ENCODE measurements at places on chromosomes 4 and X.

DNA sequence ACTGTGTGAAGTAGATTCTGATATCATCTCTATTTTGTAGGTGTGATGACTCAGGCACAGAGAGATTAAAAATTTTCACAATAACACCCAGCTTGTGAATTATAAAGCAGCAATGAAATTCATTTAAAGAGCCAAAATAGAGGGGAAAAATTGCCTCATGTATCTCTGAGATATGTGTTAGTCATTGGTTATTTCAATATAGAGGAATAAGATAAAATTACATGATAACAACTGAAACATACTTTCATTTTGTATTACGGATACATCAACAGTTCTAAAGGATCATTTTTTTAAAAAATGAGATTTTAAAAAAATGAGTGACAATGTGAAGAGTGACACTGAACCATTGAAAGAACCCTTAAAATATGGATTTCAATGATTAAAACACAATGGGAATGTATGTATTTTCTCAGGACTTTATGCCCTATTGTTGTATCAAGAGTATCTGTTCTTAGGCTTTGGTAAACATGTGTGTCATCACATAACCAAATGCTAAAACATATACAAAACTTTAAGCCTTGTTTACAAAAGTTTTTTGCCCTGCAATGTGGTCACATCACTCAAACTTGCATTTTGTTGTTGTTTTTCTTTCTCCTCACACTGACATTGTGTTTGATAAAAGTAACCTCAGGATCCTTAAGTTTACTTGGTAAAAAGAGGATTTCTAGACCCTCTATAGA lies 221.3 kb downstream of the ANTXR2 start:
- DNase-seq = no peak

DNA sequence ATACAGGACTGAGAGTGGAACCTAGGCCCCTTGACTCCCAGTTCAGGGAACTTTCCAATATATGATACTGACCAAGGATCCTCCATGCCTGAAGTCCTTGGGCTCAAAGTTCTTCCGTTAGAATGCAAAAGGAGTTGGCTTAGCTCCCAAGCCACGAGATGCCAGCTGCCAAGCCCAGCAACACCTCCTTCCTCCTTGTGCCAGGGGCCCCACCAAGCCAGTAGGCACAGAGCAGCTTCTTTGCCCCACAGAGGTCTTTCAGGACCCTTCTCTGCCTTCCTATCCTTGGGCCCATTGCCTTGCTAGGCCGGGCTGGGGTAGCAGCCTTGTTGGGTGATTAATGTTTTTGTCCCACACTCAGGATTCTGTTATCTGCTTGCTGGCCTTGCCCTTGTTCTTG lies 105.6 kb downstream of the EFNB1 start:
- no peak for DNase-seq

DNA sequence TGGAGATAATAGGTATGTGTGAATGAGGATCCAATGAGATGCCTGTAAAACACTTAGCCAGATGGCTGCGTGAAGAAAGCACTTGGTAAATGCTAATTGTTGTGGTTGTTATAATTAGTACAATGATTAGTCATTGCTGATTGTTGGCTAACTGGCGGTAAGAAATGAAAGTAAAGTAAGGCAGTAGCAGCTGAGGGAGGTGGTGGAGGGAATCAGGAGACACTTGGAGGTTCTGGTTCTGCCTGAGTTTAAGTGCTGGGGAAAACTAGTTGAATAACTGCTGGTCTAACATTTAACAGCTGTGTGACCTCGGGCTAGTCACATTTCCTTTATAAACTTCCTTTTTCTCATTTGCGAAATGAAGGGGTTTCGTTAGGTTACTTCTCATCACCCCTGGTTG lies 30.9 kb downstream of the CD38 start:
- DNase-seq = no peak

GRCh38 chr4:152045807-152046571 lies 285.2 kb upstream of the GATB start:
- DNase-seq = no peak

GRCh38 chr4:183960046-183960420 lies 54.9 kb downstream of the STOX2 start:
- no peak for DNase-seq

- no peak for DNase-seq
These were observed 127.8 kb downstream of the UBE2K start for GRCh38 chr4:39825741-39826231.

GRCh38 chr4:26201120-26201519 lies 119.7 kb upstream of the RBPJ start:
- DNase-seq = no peak

- DNase-seq = no peak
These were observed 17.3 kb upstream of the QRFPR start for GRCh38 chr4:121397941-121398601.

- DNase-seq = no peak
These were observed 159.9 kb downstream of the MGST2 start for GRCh38 chr4:139825523-139826014.

DNA sequence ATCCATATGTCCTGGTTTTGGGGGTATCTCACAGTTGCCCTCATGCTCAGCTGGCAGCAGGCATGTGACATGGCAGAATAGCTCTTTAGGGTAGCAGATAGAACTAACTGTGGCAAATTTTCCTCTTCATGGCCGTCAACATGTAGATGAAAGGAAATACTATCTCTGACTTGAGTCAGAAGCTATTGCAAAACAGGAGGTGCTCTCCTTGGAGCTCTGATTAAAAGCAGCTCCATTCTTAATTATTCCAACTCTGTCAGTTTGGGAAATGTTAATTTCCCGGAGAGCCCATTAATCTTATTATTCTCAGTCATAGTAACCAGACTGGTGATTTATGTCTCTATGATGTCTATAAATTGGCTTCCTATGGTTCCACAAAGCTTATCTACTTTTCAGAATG lies 18.2 kb downstream of the IL13RA1 start:
- no peak for DNase-seq

DNA sequence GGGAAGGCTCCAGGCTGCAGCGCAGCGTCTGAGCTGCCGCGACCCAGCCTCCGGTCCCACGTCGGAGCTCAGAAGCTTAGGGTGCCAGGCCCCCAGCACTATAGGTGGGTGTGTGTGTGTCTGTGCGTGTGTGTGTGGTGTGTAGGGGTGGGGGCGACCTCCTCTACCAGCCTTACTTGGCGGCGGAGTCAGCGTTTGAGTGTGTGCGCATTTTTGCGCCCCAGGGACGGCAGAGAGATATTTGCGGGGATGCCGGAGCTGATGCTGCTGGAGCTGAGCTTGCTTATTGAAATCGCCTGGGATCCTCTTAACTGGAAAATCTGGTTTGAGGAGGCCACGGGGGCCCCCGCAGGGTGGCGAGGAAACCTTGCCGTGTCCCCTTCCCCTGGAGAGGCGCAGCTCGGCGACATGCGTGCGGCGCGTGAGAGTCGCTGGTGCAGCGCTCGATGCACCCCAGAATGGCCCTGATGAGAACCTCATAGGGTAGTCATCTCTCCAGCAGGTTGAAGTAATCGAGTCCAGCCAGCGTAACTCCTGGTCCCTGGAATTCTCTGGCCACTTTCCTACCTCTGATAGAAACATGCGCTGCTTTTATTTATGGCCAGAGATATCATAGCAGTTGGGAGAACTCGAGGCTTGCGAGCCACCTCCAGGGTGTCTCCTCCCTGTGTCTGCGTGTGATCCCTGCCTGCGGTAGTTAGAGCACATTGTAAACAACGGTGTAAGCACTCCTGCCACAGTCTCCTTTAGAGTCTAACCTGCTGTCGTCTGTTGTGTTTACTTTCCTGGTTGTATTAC lies 2.7 kb downstream of the ADGRL3 start:
- DNase-seq = no peak

GRCh38 chr4:3746701-3747580 lies 19.2 kb upstream of the ADRA2C start:
- no peak for DNase-seq

GRCh38 chr4:123485601-123486000 lies 89.0 kb downstream of the SPRY1 start:
- DNase-seq = no peak

- DNase-seq = no peak
These were observed 731.8 kb downstream of the KCTD8 start for GRCh38 chr4:43716721-43717395.

GRCh38 chr4:87502580-87503238 lies 26.5 kb downstream of the SPARCL1 start:
- DNase-seq = no peak

DNA sequence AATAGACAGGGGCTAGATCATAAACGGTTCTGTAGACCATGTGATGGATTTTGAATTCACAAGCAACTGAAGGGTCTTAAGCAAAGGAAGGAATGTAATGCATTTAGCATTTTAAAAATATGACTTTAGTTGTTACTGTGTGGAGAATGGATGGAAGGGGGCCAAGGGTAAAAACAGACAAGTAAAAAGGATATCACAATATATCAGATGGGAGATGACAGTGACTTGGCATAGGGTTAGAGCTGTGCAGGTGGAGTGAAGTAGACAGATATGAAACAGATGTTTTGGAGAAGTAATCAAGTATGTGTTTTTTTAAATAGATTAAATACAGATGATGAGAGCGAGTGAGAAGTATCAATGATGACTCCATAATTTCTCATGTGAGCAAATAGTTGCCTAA lies 1116.0 kb upstream of the TENM3 start:
- no peak for DNase-seq

GRCh38 chr4:61938250-61938846 lies 738.2 kb downstream of the ADGRL3 start:
- DNase-seq = no peak

- DNase-seq = no peak
These were observed 23.5 kb downstream of the CD99 start for GRCh38 chrX:2714551-2714950.

- DNase-seq = no peak
These were observed 63.4 kb downstream of the DCAF12L1 start for GRCh38 chrX:126489116-126489695.

DNA sequence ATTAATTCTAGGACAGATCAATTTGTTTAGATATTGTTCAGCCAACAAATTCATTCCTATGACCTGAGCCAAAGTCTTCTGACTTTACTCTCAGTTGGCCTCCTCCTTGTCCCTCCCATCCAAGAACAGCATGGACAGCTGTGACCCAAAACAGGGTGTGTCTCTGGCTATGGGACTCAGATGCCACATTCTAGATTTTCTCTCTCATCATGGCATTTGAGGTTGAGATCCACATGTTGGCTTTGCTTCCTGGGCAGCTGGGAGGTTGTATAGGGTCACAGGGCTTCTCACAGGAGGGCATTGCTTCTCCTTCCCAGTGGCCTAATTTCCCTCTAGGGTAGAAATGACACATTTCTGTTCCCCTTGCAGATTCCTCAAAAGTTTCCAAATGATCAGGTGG lies 22.6 kb upstream of the EGF start:
- no peak for DNase-seq

DNA sequence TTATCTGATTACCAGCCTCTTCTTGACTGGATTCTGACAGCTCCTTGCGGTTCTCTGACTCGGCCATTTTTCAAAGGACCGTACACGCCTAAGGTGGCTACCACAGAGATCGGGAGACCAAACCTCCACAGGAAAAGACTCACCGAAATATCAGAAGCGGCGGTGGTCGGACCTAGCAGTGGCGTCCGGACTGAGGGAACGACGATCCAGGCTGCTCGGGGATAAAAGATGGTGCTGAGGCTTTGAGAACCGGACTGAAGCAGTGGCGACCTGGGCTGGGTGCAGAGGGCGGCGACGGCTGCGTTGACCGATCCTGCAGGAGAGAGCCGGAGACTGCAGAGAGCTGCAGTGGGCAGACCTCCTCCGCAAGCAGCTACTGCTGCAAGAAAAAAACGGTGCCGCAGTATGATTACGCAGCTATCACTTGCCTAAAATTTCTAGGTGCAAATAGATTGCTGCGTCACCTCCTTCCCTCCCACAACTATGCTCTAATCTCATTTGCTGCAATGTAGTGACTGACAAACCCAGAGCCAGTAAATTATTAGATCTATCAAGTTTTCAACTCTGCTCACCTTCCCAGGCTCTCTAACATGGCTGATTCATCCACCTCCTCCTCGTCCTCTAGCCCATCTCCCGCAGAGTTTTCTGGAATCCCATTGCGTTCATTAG lies at the start of gene NAP1L2:
TSS of gene NAP1L2 (minus strand) at position 426 of the 669 bp plus-strand sequence. CDS start at position 67, 359 bp downstream.
- peak; percentile 59 for DNase-seq

GRCh38 chr4:47597696-47598095 lies 112.6 kb downstream of the ATP10D start:
- no peak for DNase-seq

- DNase-seq = no peak
These were observed 115.6 kb downstream of the DHRSX start for GRCh38 chrX:2385224-2385623.

DNA sequence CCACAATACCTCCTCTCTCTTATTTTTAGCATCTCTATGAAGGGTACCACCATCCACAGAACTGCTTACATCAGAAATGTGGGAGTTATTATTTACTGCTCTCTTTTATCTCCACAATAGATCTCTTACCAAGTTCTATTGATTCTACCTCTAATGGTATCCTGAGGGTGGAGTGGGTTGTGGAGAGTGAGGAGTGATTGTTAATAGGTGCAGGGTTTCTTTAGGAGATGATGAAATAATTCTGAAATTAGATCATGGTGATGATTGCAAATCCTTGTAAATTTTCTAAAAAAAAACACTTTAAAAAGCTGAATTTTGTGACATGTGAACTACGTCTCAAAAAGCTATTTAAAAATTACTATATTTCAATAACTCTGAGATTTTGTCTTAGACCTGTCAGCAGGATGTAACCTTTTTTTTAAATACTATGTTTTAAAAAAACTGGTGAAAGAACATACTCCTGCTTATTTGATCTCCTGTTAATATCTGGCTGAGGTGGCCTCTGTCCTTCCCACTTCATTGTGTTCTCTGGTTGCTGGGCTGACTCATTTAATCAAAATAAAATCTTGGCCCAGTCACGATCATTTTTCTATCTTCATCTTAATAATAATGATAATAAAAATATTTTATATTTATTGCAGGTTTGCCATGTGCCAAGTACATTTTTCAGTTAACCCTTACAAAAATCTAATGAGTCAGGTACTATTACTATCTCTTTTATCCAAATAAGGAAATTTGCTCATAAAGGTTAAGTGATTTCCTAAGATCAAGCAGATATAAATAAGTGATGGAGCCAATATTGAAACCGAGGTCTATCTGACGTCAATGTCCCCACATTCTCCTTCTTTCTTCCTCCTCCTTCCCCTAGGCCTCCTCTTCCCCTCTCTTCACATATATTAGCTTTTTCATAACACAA lies 73.5 kb downstream of the GLUD2 start:
- DNase-seq = no peak

DNA sequence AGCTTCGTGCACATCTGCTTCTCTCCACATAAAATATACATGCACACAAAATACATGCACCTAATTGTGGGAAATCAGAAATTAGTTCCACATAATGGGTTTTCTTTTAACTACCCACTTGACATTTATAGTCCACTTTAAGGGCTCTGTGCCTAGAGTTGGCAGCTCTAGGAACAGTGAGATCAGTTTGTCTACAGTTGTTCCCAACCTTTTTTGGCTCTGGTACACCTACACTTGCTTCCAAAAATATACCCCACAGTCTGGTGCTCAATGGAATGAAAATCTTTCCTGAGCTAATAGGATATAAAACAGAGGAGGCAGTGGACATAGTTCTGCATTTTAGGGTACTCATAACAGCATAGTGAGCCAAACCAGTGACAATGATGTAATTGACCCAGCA lies 36.1 kb downstream of the HDAC8 start:
- no peak for DNase-seq

GRCh38 chr4:154660052-154660451 lies 47.6 kb upstream of the FGG start:
- no peak for DNase-seq
